Thoracic aorta (tissue), 2 donors: ENCODE measurements at places on chromosomes 7 and 10.

- no peak for DNase-seq
Observed at GRCh38 chr7:138008588-138009349, 6.9 kb upstream of the CREB3L2 start.

DNA sequence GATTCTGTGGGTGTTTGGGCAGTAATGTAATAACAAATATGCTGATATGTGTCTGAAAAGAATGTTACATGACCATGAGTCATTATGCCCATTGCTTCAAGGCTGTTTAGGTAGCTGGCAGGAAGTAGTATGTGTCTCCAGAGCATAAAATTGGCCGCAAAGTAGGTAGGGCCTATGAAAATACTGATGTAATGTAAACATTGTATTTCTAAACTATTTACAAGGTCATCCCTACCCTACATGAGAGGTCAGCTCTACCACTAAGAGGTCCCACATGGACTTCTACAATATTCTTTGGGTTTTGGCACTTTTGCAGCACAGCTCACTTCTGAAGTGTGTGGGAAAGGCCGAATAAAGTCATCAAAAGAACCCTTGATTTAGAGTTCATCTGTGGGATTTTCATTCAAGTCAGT, 301.9 kb downstream of the AHR start:
- DNase-seq: no peak

DNA sequence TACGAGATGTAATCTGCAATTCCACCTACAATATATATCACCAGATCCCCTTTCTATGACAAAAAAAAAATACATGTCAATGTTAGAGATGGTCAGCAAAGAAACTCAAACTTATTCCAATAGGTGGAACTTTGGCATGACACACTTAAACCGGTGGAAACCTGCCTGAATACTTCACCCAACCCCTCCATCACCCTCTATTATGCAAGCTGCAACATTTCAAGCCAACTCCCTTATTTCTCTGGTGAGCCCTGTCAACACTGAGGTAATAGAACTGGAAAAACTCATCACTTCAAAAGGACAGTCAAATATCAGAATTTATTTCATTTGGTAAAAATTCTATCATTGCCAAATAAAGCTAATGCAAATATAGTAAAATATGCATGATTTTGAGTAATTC, 3.6 kb downstream of the ZNF438 start:
- DNase-seq: no peak

- DNase-seq: no peak
Observed at GRCh38 chr10:33631991-33632390, 297.5 kb upstream of the NRP1 start.

DNA sequence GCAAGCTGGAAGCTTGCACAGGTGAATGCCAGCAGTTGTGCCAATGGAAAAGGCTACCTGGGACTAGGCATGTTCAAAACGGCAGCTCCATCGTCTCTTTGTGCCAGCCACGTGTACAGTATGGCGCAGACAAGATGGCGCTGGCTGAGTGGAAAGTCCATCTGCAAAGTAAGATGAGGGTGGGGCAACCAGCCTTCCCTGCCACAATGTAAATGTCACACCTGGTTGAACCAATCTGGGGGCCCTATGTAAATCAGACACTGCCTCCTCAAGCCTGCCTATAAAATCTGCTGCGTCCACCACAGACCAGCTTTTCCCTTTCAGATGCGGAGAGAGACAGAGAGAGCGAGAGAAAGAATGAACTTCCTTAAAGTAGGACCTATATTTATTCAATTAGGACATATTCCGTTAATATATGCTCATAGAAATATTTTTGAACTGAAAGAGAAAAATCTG, 18.5 kb upstream of the C7orf33 start:
- no peak for DNase-seq

DNA sequence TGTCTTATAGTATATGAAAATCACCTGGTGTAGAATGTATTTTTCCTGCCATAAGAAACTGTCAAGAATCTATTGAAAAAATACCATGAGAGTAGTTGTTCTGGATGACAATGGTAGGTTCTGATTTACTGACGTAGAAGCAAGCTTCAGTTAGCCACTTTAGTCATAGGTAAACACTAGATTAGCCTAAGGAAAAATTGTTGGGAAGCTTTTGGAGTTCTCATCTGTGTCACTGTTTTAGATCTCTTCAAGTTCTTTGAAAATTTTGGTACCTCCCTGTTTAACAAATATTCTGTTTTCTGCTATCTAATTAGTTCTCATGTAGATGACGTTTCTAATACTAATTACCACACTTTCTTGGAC, 131.8 kb downstream of the ADK start:
- no peak for DNase-seq

DNA sequence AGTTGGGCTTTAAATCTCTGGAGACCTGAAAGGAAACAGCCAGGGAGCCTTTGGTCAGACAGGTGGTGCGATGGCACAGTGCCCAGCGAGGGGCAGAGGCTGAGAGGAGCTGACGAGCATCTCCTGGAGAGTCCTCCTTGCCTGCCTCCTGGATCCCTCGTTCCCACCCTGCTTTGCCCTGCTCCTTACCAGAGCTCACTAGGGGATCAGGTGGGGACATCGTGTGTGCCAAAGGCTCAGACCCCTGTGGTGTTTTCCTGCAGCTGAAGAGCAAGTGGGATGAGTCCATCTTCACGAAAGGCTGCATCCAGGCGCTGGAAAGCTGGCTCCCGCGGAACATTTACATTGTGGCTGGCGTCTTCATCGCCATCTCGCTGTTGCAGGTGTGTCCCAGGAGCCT, 21.8 kb upstream of the SH2D4B start:
- no peak for DNase-seq
